ENCODE measurements at places on chromosomes 7 and 10.

- DNase-seq: no peak
Measured at GRCh38 chr10:108583877-108584276, 1339.4 kb downstream of the XPNPEP1 start.

- DNase-seq: no peak
Measured at GRCh38 chr7:140358412-140359051, 39.8 kb downstream of the SLC37A3 start.

GRCh38 chr7:48458701-48459524 is 287.7 kb downstream of the ABCA13 start:
- DNase-seq: no peak

DNA sequence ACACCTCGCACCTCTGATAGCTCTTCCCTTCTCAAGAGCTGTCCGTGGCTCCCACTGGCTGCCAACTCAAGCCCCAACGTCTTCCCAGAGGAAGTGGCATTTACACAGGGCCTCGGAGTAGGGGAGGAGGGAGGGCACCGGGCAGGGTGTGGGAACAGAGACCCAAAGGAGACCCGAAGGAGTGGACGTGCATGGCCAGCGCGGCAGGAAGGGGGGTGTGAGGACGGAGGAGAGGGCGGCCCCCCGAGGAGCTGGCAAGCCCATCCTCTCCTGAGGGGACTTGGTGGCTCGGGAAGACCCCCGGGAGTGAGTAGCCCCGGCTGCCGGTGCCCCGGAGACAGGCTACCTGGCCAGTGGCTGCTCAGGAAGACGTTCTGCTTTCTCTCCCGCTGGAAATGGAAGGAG is 85.9 kb downstream of the FOXL3 start:
- no peak for DNase-seq

- no peak for DNase-seq
Measured at GRCh38 chr10:59905066-59905730, 1.2 kb downstream of the CCDC6 start.

DNA sequence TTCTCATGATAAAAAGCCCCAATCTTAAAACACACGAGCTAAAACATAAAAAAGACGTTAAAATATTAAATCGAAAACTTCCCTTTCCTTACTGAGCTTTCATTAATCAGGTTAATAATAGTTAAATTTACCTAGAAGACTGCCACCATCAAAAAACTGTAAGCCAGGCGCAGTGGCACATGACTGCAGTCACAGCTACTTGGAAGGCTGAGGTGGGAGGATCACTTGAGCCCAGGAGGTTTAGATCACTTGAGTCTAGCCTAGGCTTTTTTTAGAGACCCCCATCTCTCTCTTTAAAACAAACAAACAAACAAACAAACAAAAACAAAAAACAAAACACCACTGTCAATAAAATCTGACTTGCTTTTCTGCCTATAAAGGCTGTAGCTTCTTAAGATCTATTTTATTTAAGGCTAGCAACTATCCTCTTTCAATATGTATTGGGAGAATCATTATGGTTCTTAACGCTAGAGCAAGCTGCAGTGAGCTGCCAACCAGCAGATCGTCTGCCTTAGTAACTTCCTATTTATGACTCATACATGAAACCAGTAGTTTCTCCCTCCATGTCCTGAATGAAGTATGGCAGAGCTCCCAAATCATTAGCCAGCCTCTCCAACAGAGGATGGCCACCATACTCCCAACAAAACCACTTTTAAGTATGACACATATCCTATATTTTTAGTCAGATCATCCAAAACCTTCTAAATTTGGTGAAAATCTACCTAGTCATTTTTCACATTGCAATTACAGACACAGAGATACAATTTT is 163.7 kb downstream of the SRPK2 start:
- DNase-seq: no peak

DNA sequence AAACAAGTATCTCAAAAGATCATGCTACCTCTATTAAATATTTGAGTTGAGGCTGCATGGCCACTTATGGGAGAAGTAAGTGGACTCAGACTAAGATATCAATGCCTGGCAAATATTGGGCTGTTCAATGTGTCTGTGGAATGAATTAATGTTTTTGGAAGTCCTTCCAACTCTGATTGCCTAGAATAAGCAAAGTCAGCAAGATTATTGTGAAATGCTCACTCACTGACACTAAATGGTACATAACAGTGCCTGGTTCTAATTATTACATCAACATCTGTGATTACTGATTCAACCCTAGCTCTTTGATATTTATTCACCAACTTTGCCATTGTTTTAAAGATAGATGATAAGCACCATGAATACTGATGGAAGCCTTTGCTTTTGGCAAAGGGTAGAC is 45.5 kb upstream of the HDAC9 start:
- no peak for DNase-seq

GRCh38 chr7:92834507-92835260 is 1.7 kb downstream of the CDK6 start:
- DNase-seq: no peak

DNA sequence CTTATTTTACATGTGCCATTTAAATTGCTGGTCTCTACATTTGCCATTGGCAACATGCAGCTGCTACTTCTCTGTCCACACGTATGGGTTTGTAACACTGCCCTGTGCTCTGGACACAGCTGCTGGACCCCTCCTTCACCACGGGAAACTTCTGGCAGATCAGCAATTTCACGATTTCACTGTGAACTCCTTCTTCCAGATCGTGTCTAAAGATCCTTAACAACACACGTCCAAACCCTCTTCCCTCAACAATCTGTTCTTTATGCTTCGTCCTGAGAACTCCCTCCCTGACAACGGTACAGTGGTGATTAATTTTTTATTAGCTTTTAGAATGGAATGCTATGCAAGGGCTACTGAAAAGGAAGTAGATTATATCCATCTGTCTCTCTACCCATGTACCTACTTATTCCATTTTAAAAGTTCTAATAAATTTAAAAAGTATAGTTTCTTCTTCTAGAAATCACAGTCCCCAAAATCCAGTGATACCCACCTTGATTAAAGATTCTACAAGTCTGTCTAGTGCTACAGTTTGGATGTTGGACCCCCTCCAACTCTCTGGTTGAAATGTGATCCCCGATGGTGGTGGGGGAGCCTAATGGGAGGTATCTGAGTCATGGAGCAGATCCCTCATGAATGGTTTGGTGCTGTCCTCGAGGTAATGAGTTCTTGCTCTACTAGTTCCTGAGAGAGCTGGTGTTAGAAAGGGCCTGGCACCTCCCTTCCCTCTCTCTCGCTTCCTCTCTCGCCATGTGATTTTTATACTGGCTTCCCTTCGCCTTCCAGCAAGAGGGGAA is 81.0 kb downstream of the KIAA1549 start:
- no peak for DNase-seq

DNA sequence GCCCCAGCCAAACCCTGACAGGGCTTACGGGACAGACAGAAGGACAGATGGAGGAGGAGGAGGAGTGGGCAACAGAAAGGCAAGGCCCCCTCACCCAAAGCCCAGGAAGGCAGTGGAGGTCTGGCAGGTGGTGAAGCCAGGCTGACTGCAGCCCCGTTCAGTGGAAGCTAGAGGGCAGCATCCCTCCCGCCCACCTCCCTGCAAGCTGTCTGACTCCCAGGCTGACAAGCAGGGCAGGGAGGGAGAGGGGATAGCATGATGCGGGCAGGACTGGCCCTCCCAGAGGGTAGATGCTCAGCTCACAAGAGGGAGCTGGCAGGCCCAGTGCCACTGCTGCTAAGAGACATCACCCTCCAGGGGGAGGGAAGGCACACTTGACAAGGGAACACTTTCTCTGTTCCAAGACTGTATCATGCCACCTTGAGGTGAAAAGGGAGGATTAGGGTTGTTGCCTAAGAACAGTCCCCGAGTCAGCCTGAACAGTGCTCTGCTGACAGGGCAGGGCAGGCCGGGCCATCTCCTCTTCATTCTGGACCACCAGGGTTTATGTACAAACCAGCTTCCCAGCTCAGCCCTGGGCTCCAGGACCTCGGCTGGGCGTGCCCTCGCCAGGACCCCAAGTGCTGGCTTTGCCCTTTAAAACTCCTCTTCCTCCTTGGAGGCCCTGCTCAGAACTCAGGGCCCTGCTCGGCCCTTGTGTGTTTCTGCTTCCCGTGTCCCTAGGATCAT is 61.8 kb downstream of the RASGEF1A start:
- DNase-seq: no peak

- no peak for DNase-seq
Measured at GRCh38 chr7:23491502-23491901, 21.2 kb upstream of the IGF2BP3 start.

- DNase-seq: no peak
Measured at GRCh38 chr10:79188154-79188965, 119.6 kb downstream of the ZMIZ1 start.

DNA sequence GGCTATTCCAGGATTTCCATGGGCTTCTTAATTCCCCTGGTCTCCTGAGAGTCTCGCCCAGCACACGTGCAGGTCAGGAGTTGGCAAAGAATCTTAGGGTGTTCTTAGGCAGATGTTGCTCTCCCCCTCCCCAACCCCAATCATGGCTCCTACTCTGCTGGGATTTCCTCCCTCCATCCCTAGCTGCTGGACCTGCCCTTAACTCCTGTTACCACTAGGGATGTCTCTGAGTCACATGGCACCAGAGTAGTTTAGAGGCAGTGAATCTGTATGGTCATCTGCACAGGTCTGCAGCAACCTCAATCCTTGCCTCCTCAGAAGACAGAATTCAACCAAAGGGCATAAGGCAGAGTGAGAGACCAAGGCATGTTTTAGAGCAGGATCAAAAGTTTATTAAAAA is 51.8 kb upstream of the CHST3 start:
- no peak for DNase-seq

- DNase-seq: no peak
Measured at GRCh38 chr10:61836888-61837754, 64.4 kb upstream of the ARID5B start.

- DNase-seq: no peak
Measured at GRCh38 chr10:26528715-26529393, 90.7 kb downstream of the APBB1IP start.

DNA sequence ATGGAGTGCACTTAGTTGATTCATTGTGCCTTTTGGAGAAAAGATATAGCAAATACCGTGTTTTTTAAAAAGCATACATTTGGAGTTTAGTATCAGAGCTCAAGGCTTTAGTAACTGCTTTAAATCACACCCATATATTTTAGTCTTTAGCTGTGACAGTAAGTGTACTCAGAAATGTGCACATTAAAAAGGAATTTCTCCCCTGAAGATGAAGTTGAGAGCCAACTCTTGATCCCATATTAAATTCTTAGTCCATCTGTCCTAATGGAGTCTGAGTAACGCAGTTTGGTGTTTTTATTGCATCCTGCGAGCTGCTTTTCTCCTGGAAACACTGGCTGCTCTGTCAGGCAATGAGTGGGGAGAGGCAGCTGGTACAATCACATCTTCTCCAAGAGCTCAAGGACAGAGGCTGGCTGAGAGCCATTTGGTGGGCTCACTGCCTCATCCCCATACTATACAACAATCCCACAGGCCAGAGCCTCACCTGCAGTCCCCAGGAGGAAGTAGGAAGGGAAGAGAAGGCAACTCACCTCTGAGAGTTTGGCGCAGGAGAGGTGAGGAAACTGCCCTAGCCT is 473.6 kb upstream of the C7orf33 start:
- DNase-seq: no peak

- no peak for DNase-seq
Measured at GRCh38 chr7:144784943-144785342, 50.9 kb downstream of the TPK1 start.

DNA sequence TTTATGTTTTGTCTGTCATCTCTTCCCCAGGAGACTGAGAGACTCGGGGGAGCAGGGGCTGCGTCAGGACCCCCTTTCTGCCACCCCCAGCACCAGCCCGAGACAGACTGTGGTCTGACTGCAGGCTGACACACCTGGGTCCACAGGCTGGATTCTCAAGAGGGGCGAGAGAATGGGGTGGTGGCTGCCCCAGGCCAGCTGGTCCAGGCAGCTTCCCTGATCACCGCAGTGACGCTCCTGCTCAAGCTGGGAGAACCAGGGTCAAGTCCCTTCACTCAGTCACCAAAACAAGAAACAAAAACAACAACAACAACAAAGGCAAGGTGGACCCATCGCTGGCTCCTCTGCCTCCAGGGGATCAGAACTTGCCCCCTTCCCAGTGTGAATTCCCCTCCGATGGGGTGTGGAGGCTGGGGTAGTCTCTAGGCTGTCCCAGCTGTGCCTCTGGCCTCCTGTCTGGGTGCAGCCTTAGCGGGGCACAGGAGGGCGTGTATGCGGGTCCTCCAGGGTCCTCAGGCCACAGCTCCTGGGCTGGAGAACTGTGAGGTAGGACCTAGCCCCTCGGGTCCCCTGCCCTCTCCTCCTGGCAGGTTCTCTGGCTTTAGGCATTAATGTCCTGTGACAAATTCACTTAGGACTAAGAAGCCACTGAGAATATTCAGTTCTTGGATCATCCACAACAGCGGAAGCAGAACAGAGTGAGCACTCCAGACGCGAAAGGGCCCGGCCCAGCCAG is 40.6 kb downstream of the PRKAG2 start:
- no peak for DNase-seq

GRCh38 chr10:76192694-76193320 is 761.4 kb downstream of the LRMDA start:
- no peak for DNase-seq

DNA sequence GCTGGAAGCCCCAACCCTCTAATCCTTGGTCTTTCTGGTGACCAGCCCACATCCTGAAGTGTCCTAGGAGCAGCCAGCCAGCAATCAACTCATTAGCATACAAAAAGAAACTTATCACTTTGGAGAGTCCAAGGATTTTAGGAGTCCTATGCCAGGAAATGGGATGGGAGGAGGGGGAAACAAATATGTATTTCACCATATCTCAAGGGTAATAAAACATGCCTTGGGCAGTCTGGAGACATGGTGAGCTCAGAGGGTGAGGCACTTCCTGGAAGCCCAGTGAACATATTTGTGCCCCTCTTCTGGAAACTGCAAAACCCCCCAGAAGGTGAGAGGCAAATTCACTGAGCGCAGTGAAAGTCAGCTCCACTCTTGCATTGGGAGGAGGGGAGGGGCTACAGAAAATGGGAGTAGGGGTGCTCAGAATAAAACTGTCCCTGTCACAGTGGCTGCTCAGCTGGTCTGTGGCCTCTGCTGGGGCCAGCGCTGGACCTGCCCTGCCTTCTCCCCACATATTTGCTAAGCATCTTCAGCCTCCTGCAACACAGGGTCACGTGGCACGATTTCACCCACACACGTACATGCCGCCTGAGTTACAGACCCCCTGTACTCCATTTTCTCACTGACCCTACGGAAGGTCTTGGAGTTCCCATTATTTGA is 17.7 kb upstream of the ZMIZ1 start:
- no peak for DNase-seq

- DNase-seq: no peak
Measured at GRCh38 chr7:146235195-146235594, 118.6 kb downstream of the CNTNAP2 start.

GRCh38 chr7:29606287-29606721 is 42.7 kb downstream of the PRR15 start:
- no peak for DNase-seq

DNA sequence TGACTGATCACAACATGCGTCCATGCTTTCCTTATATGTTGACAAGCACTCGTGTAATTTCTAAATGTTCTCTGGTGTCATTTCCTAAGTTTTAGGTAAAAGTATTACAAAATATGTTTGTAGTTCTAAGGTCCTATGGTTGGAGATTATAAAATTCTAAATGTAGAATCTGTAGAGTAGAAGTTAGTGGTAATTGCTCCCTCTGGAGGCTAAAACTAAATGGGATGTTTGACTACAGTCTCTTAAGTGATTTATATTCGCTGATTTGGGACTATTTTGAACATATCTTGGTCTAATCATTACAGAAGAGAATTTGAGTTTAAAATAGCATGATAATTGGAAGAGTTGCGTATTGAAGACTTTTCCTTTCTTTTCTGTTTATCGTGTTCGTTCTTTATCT is 74.1 kb downstream of the ZMYND11 start:
- DNase-seq: no peak

GRCh38 chr10:95300022-95300539 is 9.3 kb upstream of the PDLIM1 start:
- DNase-seq: no peak
